ENCODE measurements at places on chromosomes 7 and 10.

DNA sequence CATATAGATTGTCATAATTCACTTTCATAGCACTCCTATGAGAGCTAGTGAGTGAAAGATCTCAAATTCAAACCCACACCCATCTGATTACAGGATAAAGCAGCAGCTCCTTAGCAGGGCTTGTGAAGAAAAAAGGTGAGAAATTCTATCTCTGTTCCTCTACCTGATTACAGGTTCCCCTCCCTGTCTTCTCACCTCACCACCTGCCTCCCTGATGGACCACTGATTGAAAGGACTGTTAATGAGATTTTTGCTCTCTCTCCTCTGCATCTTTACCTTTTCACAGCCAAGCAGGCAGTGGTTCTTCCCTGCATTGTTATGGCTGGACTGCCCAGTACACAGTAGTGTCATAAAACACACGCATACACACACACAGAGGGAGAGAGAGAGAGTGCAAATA, 228.5 kb downstream of the MTERF1 start:
- no peak for DNase-seq

GRCh38 chr10:58771863-58772262, 259.2 kb downstream of the BICC1 start:
- DNase-seq = no peak

DNA sequence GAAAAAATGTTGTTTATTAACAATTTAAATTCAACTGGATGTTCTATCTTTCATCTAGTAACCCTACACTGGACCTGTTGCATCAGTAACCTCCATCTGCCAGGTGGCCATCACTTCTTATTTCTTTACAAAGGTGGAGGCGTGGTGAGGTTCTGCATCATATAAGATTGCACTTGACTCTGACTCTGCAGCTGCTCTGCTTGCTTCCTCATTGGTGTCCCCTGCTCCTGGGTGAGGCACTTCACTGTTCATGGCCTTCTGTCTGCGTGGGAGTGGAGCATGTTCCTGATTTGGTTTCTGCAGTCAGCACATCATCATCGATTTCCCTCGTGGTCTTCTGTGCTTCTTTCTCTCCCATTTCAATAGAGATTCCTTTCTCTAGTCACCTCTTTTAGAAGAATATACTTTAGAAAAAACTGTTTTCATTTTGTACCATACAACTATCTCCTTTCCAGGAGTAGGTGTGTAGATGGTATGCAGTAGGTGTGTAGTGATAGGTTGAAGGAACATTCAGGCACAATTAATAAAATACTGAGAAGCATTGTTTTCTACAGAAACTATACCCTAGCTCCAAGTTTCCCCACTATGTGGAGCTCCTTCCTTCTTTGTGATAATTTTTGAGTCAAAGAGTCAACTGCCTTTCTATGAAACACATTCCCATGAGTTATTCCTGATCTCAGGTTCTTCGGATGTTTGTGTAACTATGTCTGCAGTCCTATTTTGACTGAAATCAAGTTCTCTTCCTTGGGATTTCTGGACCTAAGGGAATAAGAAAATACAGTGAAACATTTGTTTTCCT, 231.7 kb upstream of the CNTNAP2 start:
- no peak for DNase-seq

GRCh38 chr7:128260069-128260795, 19.2 kb downstream of the LEP start:
- no peak for DNase-seq

- DNase-seq = no peak
Measured at GRCh38 chr10:25639646-25640045, 294.4 kb upstream of the MYO3A start.

DNA sequence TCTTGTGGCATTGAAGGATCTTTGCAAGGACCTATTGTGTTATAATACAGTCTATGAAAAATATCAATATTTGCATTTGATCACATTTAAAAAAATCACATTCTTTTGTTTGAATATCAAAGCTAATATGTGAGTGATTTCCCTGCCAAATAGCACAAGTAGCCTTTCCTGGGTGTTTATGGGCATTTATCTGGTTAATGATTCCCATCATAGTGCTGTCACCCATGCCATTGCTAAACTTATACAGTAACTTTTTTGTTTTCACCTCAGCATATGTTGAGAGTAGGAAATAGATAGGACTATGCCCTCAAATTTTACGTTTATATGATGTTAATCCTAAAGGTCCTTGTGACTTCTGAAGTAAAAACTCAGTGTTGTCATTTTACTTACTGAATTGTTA, 136.9 kb downstream of the CFTR start:
- DNase-seq = no peak

DNA sequence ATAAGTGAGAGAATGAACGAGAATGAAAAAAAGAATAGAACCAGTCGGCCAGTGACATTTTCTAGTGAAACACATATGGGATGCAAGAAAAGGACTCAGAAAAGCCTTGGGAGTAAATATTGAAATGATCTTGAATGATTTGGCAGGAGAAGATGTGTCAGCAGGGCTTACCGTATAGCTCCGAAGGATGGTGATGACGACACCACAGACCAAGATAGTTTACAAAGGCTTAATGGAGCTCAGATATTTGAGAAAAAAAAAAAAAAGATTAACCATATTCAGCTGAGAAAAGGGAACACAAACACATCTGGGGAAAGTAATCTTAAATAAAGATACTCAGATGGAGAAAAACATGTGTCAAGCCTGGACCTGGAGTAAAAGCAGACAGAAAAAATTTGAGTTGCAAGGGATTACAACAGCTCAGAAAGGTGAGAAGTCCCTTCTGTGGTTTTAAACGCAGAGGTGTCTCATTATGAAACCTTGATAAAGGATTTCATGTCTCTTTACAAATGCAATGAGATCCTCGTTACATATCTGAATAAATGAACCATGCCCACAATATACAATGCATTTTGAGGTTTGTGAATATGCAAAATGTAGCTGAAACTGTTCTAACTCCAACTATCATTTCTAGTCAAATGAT, 36.0 kb downstream of the DNAJB9 start:
- DNase-seq = no peak

DNA sequence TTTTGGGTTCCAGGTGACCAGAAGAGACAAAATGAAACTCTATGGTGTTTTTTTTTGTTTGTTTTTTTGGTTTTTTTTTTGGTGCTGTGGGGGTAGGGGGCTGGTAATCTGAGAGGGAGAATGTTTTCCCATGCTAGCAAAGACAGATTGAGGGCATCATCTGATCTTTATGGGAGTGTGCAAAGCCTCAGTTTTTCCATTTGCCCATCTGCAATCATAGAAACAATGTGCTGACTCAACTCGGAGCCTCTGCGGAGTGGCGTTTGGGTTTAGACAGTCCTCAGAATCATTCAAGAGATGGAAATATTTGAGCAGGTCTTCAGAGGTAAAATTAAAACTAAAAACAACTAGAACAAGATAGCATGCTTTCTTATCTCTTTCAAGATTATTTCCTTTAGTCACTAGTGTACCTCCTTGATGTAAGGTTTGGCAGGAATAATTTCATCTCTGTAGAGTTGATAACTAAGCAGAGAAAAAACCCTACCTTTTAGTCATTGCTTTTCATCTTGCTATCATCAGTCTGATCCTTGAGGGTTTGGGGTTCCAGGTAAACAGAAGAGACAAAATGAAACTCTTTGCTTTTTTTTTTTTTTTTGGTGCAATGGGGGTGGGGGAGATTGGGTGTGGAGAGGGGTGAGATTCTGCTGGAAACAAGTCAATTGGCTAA, 18.0 kb downstream of the CNNM2 start:
- DNase-seq = no peak

GRCh38 chr7:16921644-16922257, 40.0 kb upstream of the AGR3 start:
- peak; percentile 24 for DNase-seq

All from astrocyte of the spinal cord (primary cell).